ENCODE measurements at places on chromosomes 2 and 18.

- no peak for DNase-seq
Observed at GRCh38 chr2:178949584-178949983, 100.4 kb downstream of the CCDC141 start.

DNA sequence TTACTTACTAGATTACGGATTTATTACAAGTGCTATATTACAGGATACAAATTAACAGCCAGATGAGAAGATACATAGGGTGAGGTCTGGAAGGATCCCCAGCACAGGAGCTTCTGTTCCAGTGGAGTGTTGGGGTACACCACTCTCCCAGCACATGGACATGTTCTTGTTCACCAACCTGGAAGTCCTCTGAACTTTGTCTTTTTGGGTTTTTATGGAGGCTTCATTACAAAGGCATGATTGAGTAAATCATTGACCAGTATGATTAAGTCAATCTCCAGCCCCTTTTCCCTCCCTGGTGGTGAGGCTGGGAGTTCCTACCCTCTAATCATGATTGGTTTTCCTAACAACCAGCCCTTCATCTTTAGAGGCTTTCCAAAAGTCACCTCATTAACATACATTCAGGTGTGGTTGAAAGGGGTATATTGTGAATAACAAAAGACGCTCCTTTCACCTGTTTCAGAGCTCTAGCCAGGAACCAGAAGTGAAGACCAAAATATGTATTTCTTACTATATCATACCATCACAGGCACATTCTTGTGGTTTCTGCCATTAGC lies 38.3 kb downstream of the APLF start:
- DNase-seq = no peak

DNA sequence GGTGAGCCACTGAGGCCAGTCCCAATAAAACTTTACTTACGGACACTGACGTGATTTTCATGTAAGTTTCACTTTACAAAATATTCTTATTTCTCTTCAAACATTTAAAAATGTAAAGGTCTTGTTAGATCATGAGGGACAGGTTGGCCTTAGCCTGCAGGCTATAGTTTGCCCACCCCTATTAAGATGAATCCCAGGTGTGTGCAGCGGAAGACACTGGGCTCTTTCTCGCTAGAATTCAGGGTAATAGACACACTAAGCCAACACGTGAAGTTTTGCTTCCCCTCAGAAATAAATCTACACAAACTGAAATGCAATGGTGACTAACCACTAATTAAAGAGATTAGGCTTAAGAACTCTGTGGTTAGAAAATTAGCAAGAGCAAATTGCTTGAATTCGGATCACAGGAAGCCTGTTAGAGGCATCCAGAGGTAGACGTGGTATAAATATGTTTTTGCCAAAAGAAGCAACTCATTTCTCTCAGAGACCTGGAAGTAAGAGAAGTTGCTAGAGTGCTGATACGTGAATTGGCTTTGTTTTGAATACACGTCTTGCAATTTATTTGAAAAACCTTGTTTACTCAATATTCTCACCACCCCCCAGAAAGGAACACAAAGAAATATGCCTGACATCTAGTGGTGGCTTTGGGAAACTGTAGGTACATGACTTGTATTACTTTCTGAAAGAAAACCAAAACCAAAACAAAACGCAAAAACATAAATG lies 151.6 kb downstream of the DTNB start:
- DNase-seq = peak; percentile 60

- no peak for DNase-seq
Observed at GRCh38 chr2:148643421-148643820, 1.1 kb upstream of the EPC2 start.

- no peak for DNase-seq
Observed at GRCh38 chr18:9547782-9548181, 66.6 kb downstream of the PPP4R1 start.

DNA sequence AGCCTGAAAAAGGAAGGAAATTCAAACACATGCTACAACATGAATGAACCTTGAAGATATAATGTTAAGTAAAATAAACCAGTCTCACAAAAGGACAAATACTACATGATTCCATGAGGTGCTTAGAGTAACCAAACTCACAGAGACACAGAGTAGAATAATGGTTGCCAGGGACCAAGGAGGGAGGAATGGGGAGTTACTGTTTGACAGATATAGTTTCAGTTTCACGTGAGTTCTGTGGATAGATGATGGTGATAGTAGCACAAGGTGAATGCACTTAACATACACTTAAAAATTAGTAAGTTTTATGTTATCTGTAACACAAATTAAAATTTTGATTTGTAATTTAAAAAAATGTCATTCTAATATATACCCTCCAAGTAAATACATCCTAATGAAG lies 106.9 kb upstream of the ACVR1C start:
- DNase-seq = no peak

DNA sequence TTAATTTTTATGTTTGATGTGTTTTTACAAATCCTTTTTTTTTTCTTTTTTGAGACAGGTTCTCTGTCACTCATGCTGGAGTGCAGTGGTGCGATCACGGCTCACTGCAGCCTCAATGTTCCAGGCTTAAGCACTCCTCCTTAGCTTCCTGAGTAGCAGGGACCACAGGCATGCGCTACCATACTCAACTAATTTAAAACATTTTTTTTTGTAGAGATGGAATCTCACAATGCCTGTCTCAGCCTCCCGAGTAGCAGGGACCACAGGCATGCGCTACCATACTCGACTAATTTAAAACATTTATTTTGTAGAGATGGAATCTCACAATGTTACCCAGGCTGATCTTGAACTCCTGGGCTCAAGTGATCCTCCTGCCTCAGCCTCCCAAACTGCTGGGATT lies 3.2 kb downstream of the NOTO start:
- DNase-seq = no peak

DNA sequence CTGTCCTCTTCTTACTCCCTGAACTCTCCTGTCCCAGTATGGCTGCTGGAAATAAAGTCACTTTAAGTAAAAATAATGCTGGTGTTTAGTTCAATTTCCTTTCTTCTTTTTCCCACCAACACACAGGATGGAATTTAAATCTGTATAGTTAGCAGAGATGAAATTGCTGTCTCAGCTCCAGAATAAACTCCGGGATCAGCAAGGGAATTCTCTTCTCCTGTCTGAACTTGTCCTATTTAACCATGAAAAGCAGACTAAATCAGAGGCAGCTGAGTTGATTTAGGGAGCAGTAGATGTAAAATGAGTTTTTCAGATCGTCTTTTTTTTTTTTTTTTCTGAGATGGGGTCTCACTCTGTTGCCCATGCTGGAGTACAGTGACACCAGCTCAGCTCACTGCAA lies 25.9 kb downstream of the TTLL4 start:
- DNase-seq = no peak

- no peak for DNase-seq
Observed at GRCh38 chr2:102356381-102356712, 751 bp downstream of the IL18R1 start.

DNA sequence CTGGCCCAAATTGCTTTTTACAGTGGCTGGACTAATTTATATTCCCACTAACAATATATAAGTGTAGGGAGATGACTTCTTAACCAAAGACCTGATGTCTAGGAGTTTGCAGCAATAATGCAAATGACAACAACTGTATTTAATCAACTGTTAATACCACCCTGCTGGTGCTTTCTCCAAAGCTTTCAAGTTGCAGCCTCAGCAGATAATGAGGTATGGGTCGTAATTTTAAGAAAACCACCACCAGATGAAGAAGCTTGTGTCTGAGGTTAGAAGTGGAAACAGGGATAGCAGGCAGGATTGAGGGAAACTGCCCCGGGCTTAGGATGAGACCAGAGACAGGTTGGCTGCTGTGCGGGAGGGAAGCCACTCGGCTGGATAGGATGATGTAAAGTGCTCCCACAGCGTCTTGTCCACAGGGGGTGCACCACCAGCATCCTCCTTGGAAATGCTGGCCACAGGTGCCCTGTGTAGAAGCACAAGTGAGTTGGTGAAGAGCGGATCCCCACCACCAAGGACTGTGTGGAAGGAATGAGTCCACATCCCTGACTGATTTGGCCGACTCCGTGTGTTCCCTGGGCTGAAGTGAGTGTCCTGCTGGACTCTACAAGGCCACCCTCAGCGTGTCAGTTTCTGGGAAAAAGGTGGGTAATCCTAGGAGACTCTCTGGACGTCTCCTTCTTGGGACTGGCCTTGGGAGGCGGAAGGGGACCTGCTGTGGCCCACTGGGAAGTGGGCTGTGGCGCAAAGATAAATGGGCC lies 76.1 kb upstream of the SMAD2 start:
- no peak for DNase-seq

DNA sequence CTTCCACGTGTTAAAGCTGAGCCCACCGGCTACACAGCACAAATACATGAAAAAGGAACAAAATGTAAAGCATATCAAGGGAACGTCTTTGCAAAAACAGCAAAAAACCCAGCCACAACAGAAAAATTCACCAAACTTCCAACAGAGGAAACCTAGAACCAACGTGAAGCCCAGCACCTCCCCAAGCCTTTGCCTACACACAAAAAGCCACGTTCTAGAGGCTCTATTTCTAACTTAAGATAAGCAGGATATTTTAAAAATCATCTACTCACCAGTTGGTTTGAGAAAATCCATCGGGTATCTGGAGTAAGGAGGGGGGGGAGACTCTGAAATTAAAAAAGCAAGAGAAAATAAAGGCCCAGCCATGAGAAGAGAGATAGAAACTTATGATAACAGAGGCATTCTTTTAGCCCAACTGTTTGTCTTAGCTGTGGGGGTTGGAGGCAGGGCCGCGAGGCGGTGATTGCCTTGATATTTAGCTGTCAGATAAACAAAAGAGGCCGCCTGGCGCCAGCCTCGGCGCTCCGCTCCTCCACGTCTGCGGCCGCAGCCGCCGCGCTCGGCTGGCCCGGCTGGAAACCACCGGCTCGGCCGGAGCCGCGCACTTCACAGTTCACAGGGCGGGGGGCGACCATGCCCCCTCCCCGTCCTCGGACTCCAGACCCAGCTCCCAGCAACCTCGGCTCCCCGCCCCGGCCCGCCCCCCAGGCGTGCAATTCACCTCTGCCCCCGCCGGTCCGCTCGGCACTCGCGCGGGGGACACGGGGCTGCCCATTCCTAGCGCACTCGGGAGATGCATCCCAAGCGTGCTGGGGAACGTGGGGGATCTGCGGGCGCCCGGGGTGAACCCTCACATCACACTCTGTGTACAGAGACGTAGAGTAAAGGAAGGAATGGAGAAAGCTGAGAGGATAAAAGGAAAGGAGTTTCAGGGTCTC lies 2.4 kb downstream of the SMAD7 start:
- DNase-seq = no peak

DNA sequence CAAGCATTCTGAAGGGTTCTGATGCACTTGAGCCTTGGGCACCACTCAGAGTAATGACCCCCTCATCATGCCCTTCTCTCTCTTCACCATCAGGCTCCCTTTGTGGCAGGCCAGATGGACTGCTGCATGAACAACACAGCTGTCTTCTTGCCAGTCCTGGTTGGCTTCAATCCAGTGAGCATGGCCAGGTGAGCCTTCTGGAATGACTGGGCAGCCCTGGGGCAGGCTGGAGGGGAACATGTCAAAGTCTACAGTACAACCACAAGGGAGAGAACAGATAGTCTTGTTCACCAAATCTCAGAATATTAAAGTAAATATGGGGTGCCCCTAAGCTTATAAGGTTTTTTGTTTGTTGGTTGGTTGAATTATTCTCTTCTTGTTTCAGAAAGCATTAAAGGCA lies 4.4 kb downstream of the GCKR start:
- no peak for DNase-seq

- no peak for DNase-seq
Observed at GRCh38 chr2:112803691-112804521, 19.6 kb upstream of the IL1A start.

- no peak for DNase-seq
Observed at GRCh38 chr2:145028101-145028920, 508.4 kb upstream of the ZEB2 start.

DNA sequence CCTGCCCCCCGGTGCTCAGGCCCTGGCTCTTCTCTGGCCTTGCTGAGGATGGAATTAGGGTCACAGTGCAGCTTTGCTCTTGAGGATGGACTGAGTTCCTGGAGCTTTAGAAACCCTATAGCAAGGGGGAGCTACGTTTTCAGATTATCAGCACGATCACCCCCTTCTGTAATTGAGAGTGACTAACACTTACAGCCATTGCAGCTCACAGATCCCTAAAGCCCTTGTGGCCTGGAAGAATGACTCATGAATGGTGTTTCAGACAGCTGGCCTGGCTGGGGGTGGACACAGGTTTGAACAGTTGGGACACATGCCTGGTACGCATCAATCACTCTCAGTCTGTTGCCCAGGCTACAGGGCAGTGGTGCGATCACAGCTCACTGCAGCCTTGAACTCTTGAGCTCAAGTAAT lies 79.7 kb upstream of the IGFBP5 start:
- DNase-seq = no peak

GRCh38 chr2:233853353-233853752 lies 982 bp downstream of the HJURP start:
- DNase-seq = no peak

- no peak for DNase-seq
Observed at GRCh38 chr18:6748241-6748640, 18.7 kb downstream of the ARHGAP28 start.

DNA sequence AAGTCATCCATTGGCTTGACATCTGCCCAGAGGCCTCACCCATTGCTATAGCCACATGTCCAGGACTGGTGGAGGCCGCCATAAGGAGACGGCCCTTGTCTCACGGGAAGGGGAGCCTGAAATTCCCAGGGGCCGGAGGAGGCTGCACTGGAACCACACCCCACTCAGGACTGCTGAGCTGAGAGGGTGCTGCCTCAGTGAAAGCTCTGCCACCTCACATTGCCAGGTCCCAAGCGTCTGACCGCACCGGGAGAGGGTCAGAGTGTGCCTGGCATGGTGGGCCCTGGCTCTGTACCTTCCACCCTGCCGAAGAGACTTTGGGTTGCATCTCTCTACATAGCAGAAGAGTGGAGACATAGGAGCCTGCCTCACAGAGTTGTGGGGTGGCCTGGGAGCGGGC lies 134.1 kb upstream of the GLI2 start:
- DNase-seq = no peak

- DNase-seq = no peak
Observed at GRCh38 chr2:47187069-47187468, 32.0 kb upstream of the STPG4 start.

DNA sequence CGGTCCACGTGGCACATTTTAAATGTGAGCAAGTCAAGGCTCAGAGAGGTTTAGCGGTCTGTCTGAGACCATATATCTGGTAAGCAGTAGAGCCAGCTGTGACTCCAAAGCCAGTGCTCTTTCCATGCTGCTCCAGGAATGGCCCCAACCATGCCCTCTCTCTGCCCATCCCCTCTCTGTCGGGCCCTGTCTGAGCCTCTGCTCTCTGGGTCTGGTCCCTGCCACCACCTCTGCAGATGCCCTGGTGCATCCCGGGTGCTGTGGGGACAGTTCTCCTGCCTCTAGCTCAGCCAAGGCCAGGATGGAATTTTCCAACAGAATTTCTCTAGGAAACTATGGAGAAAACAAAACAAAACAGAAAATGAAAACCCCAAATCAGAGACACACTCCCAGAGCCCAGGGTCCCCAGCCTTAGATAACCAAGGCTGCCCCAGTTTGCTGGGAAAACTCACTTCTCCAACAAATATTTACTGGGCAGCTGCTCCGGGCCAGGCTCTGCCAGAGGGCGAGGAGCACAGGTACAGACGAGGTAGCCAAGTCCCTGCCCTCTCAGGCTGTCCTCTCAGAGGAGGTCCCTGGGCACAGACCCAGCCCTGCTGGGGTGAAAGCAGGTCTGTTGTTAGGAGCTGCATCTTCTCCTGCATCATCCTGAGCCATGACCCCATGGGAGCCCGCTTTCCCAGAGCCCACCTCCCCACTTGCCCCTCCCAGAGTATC lies 9.2 kb downstream of the ADRA2B start:
- no peak for DNase-seq

- no peak for DNase-seq
Observed at GRCh38 chr2:165796819-165797530, 2.9 kb upstream of the GALNT3 start.

GRCh38 chr18:53906681-53907080 lies 317.8 kb downstream of the MBD2 start:
- DNase-seq = no peak

All from right renal pelvis (tissue), 4 donors.